ENCODE measurements at places on chromosomes 7 and 10.
A peak's percentile ranks its signal among the peaks of the same experiment; 100 is the strongest.

DNA sequence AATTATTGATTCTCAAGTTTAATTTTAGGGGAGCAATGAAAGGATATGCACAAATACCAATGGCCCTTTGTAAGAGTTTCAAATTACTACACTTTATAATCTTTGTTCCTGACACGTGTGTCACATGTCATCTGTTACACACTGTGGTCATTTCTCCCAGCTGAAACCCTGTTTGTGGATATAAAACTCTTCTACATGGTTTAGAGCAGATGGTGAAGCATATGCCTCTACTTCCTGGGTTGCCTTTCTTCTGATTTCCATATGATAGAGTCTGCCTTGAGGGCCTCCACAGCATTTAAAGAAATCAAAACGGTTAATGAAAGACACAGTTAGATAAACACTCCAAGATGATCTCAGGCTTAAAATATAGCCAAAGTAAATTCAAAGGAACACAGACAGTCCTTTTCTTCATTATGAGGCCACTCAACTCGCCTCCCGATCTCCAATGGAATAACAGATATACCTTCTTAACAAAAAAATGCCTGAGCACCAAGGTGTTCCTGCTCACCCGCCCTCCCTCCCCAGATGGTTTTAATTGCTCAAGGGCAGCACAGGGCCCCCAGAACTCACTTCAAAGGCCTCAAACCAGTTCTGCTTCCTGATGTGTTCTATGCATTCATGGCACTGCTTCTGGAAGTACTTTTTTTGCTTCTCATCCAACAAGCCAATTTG, 75.0 kb downstream of the CPVL start:
- no peak for DNase-seq

- DNase-seq, result no peak
Measured at GRCh38 chr7:91089382-91089963, 174.8 kb upstream of the FZD1 start.

DNA sequence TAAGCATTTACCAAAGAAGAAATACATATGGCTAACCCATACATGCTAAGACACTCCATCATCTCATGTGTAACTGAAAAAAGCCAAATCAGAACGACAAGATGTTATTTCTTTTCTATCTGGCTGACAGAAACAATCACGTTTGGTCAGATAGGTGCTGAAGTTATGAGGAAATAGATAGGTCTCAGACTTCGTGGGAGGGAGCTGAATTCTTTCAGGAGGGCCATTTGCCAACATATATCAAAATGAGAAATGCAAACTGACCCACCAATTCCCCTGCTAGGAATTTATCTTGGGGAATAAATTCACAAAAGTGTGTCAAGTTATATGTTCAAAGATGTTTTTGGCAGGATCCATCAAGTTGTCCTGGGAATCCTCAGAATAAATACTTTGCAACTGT, 32.6 kb downstream of the SH3PXD2A start:
- DNase-seq, result no peak

DNA sequence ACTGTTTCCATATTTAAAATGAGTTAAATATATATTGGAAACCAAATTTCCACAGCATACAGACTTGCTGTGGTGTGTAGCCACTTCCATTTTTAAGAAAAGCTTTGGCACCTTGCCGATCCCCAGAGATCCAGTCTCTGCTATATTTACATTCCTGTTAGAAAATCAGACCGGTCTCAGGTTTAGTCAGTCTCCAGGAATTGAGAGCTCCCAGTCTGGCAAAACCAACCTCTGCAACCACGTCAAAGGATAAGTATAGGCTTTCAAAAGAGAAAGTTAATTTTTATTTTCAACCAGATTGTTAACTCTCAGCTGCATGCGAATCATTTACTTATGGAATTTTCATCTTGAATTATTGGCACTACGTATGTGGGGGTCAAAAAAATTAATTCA, 28.2 kb downstream of the PUS7 start:
- no peak for DNase-seq

DNA sequence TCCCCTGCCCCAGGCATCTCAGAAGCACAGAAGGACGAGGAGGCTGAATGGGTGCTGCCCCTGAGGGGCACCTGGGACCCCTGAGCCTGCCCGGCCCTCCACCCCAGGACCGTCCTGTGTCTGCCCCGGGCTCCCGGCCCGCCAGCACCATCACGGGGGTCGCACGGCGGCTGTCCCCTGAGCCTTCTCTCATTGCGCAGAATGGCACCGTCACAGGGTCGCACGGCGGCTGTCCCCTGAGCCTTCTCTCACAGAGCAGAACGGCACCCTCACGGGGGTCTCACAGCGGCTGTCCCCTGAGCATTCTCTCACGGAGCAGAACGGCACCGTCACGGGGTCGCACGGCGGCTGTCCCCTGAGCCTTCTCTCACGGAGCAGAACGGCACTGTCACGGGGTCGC, 31.5 kb downstream of the FAM20C start:
- DNase-seq, result no peak

DNA sequence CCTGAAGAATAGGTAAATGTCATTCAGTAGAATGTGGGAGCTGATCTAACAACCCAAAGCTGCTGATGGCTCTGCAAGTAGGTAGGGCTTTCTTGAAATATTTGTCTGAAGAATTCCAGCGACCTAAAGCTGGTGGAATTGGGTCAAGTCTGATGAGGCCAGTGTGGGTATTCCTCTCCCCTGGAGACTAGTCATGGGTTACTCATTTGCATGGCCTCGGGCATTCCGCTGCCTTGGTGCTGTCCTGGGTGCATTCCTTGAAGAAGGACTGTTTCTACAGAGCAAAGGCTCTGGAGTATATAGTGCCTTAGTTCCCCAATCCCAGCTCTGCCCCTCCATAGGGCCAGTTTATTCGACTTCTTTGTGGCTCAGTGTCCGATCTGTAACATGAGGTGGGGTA, 19.2 kb downstream of the PDK4 start:
- no peak for DNase-seq

DNA sequence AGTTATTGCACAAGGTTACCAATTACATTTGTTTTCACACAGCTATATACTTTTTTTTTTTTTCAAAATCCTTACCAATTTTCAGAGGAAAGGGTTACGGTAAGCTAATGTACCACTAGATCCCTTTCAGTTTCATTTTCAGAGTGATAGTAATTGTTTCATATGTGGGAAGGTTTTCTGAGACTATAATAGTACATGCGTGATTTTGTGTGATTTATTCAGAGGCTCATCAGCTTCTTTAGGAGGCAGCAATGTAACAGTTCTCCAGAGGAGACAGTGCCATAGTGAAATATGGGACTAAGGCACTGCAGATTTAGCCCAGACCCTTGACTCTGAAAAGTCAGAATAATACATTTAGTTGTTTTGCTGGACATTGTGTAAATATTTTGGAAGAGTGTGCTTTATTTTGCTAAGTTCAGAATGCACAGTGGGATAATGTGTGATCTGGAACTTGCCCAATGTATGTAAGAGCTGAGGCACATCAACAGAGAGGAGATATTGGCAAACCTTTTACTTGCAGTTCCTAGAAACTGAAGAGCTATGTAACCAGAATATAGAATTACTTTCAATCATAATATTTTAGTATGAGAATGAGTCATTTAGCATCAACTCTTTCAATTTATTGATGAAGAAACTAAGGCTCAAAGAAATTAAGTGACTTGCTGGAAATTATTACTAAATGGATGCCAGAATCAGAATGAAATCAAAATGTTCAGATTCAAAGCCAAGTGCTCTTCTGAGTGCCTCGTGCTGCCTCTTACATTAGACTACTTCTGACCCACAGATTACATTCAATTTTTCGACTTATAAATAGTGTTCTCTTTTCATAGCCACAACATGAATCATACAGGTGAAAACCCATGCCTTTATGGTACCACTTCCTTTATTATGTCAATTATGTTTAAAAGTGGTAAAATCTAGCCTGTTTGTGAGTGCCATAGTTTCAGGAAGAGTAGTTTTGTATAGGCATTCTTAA, 207.7 kb upstream of the TEX47 start:
- DNase-seq, result no peak

DNA sequence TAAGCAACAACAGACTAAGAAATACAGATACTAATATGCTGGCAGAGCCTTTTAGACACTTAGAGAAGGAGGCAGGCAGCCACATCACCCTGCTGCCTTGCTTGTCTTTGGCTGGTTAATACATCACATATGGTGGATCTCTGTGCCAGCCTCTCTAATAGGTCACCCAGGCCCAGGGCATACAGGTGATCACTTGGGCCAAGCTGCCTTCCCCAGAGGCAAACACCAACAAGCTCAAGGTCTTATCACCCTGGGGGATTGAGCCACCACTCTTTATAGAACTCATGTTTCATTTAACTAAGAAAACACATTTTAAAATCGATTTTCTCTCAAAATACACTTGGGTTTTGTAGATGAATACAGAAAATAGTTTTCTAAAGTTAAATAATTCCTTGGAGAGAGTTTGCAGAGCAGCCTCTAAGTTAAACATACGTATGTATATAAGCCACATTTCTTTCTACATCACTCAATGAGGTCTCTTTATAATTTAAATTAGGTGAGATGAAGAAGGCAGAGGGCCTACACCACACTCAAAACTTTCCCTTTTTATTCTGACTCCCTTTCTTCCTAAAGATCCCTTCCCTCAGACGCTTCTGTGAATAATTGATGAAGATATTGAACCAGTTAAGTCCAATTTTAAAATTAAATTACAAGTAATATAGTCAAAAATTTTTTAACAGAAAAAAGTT, 556.8 kb upstream of the GHITM start:
- no peak for DNase-seq

DNA sequence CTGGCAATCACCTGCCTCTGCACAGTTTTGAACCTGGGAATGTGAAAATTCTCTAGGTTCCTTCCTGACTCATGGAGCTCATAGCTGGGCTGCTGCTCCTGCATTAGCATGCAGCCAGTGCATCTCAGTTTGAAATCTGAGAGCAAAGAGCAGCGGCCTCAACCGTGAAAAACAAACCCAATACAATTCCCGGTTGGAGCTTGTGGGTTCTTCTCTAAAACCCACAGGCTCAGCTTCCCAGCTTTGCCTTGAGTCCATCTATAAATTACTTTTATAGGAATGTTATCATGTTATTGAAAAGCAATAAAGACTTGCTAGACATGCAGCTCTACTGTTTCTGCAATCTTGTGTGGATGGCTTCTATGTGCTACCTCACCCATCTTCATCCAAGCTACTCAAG, 191.7 kb downstream of the CXCL12 start:
- DNase-seq, result no peak

- DNase-seq, result peak; percentile 24
Measured at GRCh38 chr10:112950714-112951358, 789 bp downstream of the TCF7L2 start.

GRCh38 chr10:113261161-113261560, 291.7 kb upstream of the HABP2 start:
- no peak for DNase-seq

DNA sequence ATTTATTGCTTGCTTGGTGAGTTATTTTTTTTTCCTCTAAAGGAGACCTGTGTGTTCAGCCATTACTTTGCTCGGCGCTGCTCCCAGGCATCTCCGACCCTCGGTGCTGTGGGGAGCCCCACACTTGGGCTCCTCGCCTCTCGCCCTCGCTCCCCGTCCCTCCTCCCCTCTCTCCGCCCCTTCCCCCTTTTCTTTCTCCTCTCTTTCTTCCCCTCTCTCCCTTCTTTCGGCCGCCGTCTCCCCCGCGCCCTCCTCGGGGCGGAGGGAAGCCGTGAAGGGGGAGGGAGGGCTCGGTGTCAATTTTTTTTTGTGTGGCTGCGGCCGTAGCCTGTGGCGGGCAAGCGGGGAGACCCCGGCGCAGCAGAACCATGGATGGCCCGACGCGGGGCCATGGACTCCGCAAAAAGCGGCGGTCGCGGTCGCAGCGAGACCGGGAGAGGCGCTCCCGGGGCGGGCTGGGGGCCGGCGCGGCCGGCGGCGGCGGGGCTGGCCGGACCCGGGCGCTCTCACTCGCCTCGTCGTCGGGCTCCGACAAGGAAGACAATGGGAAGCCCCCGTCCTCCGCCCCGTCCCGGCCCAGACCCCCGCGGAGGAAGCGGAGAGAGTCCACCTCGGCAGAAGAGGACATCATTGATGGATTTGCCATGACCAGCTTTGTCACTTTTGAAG, 1.1 kb downstream of the AUTS2 start:
- no peak for DNase-seq

DNA sequence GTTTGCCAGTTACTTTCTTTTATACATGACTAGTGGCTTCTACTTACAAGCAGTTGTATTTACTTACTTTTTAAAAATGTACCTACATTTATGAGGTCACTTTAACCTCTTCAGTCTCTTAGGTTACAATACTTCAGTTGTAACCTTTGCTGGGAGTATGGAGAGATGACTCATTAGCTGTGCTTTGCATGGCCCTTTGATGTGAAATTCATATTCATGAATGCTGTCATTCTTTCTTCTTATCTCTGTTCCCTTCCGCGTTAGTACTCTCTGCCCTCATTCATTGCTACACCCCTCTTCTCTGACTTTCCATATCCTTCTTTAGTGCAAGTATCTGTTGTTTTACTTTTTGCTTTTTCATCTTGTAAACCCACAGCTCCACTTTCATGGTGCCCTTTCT, 164.3 kb downstream of the BMPER start:
- DNase-seq, result no peak

- DNase-seq, result no peak
Measured at GRCh38 chr10:5496261-5497250, 2.8 kb downstream of the CALML5 start.

- DNase-seq, result no peak
Measured at GRCh38 chr7:114720725-114721124, 201.2 kb upstream of the MDFIC start.

DNA sequence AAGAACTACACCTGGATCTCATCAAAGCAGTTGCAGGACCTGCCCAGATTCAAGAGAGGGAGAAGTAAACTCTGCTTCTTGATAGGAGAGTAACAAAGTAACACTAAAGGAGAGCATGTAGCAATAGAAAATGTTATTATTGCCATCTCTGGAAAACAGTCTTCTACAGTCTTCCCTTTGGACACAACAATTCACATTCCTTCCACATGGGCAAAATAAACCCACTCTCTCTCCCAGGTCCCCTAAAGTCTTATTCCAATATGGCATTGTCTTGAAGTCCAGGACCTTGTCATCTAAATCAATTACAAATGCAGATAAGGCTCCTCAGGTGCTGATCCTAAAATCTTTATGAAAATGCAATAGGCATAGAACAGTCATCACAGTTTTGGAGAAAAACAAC, 10.3 kb upstream of the WNT2 start:
- no peak for DNase-seq

DNA sequence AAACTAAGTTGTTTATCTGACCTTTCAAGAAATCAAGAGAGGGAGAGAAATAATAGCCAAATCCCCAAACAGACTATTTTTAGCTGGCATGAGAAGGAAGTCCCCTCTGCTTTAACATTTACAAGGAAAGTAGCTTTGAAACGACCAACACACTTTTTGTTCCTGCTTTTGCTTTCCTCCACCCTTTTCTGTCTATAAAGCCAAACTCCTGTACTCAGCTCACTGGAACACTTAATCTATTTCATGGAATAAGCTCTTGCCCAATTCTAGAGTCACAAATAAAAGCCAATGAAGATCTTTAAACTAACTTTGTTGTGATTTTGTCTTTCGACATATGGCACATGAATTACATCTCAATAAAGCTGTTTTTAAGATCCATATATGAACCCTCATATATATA, 86.8 kb upstream of the CCDC71L start:
- no peak for DNase-seq

GRCh38 chr10:47374611-47375536, 9.2 kb downstream of the ZNF488 start:
- no peak for DNase-seq

GRCh38 chr7:27740449-27741086, 606 bp downstream of the TAX1BP1 start:
- peak; percentile 85 for DNase-seq
